ENCODE measurements at places on chromosomes 3 and 15.
A peak's percentile ranks its signal among the peaks of the same experiment; 100 is the strongest.

GRCh38 chr15:90563463-90563862 lies 33.7 kb downstream of the CRTC3 start:
- no peak for DNase-seq

DNA sequence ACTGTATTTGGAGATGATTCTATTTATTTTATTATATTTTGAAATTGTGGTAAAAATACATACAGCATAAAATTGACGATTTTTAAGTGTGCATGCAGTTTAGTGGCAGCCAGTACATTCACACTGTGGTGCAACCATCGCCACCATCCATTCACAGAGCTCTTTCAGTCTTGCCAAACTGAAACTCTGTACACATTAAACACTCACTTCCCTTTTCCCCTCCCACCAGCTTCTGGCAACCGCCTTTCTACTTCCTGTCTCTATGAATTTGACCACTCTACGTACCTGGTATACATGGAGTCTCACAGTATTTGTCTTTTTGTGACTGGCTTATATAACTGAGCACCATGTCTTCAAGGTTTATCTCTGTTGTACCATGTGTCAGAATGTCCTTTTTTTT lies 303.3 kb upstream of the ATP10A start:
- DNase-seq: no peak

DNA sequence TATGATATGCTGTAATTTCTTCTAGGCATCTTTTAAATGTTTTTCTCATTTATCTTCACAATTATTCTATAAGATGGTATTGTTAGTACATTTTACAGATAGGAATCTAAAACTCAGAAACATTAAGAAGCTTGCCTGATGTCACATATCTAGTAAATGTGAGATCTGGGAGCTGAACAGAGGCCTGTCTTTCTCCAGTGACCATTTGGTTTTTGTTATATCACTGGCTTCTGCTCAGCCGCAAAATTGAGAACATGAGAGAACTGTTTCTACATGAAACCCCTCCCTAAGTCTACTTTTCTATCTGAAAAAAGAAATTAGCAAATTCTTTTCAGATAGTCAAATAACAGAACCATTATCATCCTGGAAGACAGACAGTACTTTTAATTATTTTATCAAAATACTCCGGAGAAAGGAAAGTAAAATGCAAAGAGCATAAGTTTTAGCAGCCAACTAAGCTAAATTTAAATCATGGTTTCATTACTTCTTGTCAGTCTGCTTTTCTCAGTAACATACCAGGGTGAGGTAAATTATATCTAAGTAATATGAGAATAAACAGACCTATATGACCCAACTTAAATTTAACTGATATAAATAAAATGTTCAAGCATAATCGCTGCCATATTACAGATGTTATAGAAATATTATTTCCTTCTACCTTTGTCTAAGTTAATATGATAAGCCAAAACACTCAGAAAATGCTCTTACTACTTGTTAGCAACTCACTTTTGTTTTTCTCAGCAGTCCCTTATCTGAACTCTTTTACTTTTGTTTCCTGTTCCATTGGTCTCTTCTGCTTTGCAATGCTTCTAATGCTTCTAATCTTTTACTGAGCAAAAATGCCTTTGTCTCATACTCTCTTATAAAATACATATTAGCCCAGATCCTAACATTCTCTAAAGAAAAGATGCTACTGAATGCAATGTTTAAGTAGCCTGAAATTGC lies 68.0 kb upstream of the MBNL1 start:
- no peak for DNase-seq

GRCh38 chr3:151877269-151877668 lies 3.8 kb downstream of the SUCNR1 start:
- no peak for DNase-seq

DNA sequence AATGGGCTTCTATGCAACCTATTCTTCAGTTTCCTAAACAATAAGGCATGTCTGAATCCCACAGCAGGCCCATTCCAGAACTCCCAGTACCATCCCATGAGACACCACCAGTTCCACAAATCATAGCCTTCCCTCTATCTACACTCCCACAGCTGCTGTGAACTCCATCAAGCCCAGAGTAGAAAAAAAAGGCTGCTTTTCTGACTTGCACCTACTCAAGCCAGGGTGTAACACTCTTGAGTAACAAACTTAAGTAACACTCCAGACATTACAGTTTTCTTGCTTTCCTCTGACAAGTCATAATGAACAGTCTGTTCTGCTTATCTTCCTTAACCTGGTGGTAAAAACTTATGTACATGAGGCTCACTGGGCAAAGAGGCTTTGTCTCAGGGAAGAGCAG lies 283.1 kb downstream of the NFKBIZ start:
- no peak for DNase-seq

GRCh38 chr3:7787871-7788828 lies 713.5 kb upstream of the LMCD1 start:
- no peak for DNase-seq

DNA sequence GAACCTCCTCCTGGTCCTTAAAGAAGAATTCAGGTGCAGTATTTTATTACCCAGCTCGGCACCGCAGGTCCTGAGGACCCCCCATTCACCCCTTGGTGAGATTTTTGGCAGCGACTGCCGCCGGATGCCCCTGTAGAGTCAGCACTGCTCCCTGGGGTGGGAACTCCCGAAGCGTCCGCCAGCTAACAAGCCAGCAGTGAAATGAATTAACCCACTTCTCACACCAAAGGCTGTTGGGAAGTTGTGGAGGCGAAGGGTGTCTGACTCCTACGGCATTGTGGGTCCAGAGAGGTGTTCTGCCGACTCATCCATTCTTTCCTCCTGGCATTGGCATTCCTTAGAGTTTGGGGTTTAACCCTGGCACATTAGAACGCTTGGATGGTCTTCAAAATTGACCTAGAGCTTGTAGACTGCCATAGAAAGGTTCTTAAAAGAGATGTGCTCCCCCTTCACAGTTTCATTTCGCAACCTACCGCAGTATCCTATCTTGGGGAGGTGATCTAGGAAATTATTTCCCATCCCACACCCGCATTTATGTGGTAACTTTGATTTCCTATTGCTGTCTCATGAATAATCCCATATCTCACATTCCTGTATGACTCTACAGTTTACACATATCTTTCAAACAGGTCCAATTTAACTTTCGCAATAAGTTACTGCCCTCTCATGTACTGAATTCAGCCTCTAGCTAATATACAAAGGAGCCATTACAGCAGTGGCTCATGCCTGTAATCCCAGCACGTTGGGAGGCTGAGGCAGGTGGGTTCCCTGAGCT lies 879 bp upstream of the EIF5A2 start:
- peak; percentile 9 for DNase-seq

GRCh38 chr3:170117134-170117533 lies 64.4 kb downstream of the PHC3 start:
- DNase-seq: no peak

GRCh38 chr15:45670511-45670910 lies 35.7 kb downstream of the SQOR start:
- DNase-seq: no peak

- no peak for DNase-seq
Measured at GRCh38 chr15:68631601-68632051, 52.8 kb downstream of the CORO2B start.

DNA sequence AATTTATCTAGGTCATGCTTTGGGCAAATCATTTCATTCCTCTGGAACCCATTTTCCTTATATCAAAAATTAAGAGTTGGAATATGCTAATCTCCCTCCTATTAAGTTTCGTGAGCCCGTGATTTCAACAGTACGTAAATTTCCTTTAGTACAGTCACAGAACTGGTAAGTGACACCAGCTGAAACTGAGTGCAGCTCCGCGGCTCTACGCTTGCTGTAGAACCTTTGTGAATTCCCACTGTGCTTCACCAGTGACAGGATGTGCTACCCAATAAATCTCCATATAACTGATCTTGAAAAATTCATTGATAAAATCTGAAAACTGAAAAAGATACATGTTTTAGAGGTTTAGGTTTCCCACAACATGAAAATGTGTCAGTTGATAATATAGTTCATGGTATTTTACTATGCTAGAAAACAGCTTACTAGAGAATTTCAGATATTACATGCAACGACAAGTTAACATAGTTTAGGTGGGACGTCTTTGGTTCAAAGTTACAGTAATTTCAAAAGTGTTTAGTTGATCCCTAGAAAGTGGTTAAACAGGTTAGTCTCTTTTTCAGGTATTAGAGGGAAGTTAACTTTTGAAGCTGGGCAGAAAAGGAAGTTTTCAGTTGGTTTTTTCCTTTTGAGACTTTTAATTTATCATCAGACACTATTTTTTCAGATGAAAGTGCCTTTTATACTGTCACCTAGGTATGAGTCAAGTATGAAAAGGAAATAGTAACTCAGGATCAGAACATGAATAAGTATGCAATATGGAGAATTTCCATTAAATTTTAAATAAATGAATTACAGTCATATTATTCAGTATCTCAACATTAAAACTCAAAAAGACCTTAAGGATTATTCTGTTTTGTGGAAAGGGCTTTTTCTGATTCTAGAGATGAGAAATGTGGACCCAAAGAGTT lies 57.0 kb downstream of the PPARG start:
- DNase-seq: no peak

GRCh38 chr3:13112521-13113345 lies 39.5 kb upstream of the IQSEC1 start:
- DNase-seq: no peak

DNA sequence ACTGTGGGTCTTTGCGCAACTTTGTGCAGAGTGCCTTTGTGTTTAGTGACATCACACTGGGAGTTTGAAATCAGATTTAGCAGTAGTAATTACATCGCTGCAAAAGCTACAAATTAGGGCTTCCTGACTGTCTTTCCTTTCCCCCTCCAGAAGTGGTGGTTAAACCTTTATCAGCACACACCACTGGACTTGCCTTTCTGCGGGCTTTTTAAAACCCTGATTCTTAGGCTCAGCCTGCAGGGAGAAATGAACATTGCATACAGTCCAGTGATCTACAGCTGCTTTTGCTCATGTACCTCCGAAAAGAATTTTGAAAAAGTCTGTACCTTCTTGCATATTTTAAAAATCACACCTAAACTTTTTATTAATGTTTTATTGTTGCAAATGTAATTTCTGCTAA lies 219.7 kb upstream of the NAALADL2 start:
- no peak for DNase-seq

DNA sequence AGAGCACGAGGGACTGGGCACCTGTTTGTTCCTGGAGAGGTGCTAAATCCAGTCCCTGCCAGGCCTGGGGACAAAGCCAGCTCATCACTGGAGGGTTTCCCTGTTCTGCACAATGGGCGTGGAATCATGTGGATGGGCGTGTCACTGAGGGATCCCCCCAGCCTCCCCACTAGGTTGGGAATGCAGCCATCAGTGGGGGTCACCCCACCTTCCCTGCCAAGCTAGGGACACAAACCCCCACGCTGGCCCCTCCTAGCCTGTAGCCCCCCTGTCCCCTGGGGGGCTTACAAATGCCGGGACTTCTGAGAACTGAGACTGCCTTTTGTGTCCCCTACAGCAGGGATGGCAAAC lies 61.9 kb downstream of the NSMCE3 start:
- DNase-seq: no peak

GRCh38 chr3:121724130-121724529 lies 25.4 kb downstream of the GOLGB1 start:
- no peak for DNase-seq

- DNase-seq: no peak
Measured at GRCh38 chr15:42289166-42289565, 15.9 kb upstream of the TMEM87A start.

GRCh38 chr3:44883999-44884431 lies 9.6 kb downstream of the TGM4 start:
- no peak for DNase-seq

DNA sequence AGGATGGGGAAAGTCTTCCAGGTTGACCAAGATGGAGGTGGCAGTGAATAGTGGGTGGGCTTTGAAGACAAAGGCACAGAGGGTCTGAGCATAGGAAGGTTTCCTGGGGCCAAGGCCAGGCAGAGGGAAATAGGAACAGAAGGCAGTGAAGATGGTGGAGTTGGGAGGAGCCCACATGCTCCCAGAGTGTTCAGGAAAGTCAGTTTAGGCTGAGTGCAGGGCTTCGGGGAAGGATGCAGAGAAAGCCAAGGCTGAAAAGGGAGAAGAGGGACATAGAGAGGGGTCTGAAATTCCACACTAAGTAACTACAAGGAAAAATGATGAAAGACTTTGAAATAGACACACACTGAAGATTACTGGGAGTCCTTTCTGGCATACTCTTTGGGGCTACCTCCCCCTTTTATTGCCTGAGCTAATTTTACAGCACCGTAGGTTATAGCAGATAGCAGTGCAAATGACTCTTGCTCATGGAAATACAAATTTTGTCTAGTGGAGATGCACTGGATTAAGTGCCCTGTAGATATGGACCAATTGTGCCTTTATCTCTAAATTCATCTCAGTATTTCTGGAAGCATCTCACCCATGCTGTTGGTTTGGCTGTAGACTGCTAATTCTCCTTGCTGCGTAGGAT lies 3.8 kb downstream of the CX3CR1 start:
- no peak for DNase-seq

DNA sequence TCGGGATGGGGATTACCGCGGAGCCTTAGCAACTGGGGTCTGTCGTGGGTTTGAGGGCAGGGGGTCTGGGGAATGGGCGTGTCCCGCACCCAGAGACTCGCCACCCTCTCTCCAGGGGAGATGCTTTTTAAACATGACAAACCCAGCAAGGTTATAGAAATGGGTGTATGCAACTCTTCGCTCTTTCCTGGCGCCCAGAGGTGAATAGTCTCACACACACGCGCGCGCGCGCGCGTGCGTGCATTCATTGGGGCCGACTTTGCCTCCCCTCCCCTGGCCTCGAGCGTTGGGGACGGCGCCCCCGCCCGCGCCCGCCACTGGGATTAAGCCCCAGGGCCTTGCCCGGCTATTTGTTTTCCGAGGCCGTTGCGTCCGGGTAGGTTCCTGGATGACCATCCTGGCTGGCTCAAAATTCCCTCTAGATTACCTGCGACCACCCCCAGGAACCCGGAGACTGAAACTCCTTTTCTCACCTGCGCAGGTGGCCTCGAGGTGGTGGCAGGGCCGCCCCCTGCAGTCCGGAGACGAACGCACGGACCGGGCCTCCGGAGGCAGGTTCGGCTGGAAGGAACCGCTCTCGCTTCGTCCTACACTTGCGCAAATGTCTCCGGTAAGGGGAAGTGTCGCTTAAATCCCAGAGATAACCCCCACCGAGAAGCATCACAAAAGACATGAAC lies 777 bp downstream of the GPR160 start:
- DNase-seq: no peak

- DNase-seq: no peak
Measured at GRCh38 chr15:26631894-26632293, 141.0 kb downstream of the GABRB3 start.

DNA sequence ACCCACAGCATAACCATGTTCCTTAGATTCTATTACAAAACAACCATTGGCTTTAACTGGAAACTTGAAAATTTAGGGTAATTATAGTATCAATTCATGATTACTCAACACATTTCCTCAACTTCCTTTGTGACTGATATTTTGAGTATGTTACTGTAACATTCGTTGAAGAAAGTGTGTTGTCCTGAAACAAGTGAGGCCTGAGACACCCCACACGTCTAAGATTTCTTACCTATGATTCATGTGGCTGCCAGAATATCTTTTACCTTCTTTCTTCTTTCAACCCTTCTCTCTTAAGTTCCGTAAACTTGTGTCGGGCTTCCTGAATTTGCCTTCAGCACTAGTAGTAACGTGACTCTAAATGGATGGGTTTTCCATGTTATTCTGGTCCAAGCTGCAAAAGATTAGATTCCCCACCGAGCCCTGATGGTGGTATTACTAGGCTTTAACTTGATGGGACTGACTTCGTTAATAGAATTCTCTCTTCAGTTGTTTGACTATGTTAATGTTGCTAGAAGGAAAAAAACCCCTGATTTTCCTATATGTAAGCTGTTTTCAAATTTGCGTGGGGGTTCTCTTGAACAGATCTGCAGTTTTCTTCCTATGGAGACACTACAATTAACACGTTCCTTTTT lies 296.0 kb upstream of the ICE2 start:
- no peak for DNase-seq

All from hypothalamus (tissue), 51 donors.